Anterior cingulate cortex (tissue), 58 donors: ENCODE measurements at places on chromosomes 2 and 18.

DNA sequence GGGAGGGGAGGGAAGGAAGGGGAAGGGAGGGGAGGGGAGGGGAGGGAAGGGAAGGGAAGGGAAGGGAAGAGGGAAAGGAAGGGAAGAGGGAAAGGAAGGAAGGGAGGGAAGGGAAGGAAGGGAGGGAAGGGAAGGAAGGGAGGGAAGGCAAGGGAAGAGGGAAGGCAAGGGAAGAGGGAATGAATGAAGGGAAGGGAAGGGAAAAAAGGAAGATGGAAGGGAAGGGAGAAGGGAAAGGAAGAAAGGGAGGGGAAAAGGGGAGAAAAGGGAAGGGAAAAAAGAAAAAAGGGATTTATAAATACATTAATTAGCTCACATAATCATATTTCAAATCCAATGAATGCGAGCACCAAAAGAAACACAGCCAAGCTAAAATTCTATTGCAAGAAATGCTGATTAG, 202.9 kb upstream of the LRRTM4 start:
- DNase-seq: no peak

DNA sequence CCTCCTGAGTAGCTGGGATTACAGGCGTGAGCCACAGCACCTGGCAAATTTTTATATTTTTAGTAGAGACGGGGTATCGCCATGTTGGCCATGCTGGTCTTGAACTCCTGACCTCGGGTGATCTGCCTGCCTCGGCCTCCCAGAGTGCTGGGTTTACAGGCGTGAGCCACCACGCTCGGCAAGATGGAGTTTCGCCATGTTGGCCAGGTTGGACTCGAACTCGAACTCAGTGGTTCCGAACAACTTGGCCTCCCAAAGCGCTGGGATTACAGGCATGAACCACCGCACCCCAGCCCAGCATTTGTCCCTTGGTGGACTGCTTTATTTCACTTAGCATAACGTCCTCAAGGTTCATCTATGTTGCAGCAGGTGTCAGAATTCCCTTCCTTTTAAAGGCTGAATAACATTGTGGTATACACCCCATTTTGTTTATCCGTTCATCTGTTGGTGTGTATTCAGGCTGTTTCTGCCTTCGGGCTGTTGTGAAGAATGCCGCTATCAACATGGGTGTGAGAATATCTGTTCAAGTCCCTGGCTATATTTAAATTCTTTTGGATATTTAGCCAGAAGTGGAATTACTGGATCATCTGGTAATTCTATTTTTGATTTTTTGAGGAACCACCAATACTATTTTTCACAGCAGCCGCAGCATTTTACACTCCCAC, 1.2 kb upstream of the CENPA start:
- DNase-seq: no peak

DNA sequence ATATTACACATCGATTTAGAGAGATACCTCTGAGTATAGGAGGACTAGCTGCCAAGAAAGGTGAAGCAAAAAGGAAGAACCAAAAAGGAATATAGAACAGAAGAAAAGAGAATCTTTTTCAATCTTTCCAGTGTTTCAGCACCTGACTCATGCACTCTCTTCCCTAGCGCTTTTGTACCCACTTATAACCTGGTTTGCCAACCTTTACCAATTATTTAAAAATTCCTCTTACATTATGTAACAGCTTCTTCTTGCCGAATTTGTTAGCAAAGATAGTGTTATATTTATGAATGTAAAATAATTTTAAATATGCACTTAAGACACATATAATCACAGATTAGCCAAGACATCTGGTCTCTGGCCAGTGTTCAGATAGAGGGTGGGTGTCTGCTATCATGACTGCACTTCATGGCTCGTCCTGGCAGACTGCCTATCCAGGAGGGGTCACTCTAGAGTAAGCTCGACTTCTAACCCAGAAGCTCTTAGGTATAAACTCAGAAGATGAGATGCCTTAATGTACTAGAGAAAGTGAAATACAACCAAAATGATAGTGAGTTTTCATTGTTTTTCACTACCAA, 122.9 kb downstream of the ATAD2B start:
- DNase-seq: no peak

- DNase-seq: no peak
These were observed 3.1 kb upstream of the MALT1 start for GRCh38 chr18:58668211-58668610.

- DNase-seq: no peak
These were observed 93.9 kb downstream of the SCN3A start for GRCh38 chr2:165109915-165110314.

DNA sequence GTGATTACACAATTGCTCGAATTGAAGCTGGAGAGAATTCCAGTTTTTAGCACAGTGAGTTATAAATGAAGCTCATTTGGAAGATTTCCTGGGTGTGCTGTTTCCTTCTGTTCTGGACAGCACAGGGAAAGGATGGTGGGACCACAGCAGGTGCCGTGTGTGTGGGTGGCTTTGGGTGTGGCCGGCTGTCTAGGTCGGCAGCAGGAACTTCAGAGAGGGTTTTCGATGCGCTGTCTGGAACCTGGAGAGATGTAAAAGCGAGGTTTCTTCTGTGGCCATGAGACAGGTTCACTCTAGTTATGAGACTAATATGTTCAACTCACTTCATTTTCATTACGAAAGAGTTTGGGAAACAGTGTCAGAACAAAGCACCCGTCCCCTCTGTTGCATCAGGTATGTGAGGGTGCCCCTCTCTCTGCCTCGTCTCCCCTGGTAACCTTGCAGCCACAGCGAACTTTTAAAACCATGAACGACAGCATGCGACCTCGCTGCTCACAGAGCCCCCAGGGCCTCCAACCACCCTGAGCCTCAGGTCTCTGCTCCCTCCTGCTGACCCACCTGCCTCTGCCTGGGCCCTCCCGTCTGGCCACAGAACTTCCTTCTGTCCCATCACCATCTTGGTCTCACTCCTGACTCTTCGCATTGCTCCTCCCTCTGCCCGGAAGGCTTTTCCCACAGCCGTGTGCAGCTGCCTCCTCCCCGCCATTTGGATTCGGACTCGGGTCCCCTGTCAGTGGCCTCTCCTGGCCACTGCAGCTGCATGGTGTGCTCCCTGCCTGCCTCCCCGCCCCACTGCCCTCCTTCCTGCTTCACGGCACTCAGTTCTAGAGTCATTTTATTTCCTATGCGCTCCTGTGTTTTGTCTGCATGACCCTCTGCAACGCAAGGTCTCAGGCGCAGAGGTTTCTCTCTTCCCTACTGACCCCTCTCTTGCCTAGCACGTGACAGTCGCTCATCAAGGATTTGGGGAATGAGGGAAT, 151.2 kb downstream of the NDUFA10 start:
- no peak for DNase-seq

DNA sequence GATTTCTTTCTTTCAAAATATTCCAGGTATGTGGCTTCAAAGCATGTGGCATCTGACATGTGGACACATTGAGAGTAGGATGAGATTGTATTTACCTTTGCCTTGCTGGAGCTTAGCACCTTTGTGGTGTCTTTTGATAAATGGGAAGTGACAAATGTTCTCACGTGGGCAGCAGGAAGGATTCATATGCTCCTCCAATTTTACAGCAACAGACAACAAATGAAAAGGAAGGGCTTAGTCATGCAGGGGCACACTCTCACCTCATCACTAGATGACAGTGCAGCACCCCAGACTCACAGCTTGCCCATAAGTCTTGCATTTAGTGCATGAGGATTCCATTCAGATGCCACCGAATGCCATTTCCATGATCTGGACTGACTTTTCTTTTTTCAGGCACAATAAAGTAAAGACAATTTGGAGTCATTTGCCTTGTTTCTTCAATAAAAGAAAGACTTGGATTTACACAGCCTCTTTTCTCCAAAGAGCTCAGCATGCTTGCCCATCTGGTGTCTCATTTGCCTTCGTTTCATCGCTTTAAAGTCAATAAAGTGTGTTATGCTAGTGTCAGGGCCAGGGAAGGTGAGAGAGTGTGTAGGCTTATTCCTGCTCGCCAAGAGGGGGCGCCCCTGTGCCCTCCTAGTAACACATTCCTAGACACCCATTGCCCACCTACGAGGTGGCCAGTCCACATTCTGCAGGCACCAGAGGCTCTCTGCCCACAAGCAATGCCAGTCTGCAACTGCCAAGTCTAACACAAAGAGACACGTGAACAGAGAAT, 39.6 kb upstream of the DAPL1 start:
- DNase-seq: no peak

- no peak for DNase-seq
These were observed 1637.7 kb upstream of the LRRTM1 start for GRCh38 chr2:81942136-81942680.

DNA sequence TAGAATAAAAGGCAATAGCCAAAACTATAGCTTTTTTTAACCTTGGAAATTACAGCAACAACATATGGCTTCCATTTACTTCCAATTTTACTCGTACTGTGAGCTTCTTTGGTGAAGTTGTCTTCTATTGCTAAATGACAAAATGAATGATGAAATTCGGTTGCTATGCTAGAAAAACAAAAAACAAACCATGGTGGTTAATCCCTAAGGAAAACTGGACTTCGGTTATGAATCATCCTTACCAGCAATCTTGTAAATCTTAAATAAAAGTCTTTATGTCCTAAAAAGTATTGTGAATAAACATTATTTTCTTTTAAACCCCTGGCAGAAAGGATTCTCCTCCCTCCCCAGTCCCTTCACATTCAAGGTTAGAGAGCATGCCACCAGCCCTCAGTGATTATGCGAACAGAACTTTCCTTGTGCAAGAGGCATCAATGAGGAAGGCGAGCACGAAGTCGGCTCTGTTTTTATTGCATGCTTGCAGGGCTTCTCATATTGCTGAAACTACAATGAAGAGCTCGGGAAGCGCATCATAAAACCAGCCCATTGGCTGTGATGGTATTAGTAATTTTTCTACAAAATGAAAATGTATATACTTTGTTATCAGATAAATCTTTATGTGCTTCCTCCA, 62.9 kb downstream of the ZNF521 start:
- no peak for DNase-seq

DNA sequence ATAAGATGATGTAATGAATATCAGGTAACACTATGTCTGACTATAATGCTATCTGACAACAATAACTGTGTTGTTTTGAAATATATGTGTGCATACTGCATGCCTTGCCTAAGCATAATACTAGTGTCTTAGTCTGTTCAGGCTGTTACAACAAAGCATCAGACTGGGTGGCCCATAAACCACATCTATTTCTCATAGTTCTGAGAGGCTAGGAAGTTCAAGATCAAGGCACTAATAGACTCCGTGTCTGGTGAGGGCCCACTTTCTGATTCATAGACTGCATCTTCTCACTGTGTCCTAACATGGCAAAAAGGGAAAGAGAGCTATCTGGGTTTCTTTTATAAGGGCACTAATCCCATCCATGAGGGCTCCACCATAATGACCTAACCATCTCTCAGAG, 80.1 kb downstream of the SUCLG1 start:
- DNase-seq: no peak

DNA sequence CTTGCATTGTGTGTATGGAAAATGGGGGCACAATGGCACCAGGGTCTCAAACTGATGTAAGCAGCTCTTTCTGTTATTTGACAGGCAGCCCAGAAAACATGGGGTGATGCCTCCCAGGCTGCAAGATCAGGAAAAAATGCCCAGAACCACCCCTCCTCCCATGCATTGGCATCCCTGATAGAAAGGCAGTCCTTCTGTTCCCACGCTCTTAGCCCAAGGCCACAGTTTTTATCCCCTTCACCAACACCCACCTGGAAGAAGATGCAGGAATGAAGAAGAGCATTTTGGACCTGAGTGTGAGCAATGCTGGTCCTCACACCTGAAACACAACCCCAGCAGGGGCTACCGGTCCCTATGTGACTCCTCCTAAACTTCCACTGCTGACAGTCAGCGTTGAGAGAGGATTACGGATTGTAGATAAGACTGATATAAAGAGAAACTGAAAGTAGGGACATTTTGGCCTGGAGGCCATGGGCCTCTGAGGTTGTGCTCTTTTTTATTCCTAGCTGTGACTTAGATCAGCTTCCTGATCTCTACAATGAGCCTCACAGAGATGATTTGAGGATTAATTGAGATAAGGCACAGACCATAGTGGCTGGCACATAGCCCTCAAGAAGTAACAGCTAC, 386.0 kb upstream of the ATP5MC3 start:
- DNase-seq: no peak

DNA sequence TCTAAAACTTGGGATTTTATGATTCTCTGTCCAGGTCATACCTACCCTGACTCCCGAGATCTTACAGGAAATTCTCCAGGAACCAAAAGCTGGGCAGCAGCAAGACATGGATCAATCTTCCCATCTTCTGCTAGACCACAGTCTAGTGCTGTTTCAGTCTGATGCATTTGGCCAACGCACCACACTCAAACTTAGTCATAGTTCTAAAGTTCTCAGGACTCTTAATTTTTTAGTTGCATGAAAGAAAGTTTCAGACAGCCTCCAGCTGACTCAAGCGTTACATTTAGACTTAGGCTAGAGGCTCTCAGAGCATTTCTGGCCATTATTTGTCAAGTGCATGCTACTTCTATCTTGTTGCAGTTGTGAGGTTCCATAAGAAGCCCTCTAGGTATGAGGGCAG, 230.1 kb upstream of the CCDC150 start:
- DNase-seq: no peak

DNA sequence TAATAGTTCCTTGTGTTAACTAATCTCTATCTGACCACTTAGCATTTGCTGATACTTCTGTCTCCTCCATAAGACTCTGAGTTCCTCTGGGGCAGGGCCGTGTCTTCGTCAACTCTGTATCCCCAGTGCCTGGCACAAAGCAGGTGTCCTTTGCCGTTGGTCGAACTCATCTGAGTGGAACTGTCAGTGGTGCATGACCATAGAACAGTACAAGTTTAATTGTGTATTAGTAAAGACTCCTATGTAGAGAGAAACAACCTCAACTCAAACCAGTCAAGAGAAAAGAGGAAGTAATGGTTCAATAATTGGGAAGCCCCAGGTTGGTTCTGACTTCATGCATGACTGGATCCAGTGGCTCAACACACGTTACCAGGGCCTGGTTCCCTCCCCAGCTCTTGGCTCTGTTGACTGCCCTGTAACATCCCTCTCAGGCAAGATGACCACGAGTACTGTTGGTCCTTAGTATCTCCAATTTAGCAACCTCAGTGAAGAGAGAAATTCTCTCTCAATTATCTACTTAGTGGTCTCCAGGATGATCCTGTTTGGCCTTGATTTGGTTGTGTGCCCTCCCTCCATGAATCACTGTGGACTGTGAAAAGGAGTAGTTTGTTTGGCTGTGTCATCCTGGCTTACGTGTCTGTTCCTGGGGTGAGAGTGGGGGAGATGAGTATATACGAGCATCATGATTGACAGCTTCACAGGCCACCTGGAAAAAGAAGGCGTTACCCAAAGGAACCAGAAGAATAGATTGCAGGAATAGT, 58.5 kb upstream of the MSH6 start:
- DNase-seq: no peak

DNA sequence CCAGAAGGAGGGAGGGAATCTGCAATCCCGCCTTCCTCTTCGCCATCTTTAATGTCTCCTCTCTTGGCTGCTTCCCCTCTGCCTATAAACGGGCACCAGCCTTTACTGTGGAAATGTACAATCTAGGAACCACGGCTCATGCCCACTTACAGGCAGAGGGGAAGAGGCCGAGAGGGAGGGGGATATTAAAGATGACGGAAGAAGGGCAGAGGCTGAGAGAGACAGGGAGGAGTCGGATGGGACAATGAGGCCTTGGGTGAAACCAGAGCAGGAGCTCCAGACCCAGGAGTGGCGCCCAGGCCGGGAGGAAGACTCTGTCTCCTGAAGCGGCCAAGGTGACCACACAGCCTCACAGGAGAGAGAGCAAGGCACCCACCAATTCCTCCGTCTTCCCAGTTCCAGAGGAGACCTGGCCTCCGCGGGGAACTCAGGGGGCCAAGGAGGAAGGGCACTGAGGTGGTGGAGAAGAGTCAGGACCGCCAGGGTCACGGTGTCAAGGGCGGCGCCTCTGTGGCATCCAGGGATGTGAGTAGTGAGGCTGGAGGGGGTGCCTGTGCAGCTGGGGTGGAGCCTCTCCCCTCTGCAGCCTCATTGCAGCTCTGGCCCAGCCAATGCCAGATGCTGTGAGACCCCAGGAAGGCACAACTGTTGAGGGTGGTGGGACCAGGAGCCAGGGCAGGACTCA, 67.8 kb downstream of the CIB4 start:
- DNase-seq: no peak
